ENCODE measurements at places on chromosomes 6 and 20. TPM values are rescaled to one million over a fixed set of nuclear protein-coding genes. Genes with fewer than 3 reads are reported as not detected.

Gene PRPF6
- total RNA-seq: 65.0 TPM

Gene PAQR8
- total RNA-seq: 9.3 TPM

- DNase-seq: no peak
These were observed 19.0 kb downstream of the RRBP1 start for GRCh38 chr20:17663040-17663399.

DNA sequence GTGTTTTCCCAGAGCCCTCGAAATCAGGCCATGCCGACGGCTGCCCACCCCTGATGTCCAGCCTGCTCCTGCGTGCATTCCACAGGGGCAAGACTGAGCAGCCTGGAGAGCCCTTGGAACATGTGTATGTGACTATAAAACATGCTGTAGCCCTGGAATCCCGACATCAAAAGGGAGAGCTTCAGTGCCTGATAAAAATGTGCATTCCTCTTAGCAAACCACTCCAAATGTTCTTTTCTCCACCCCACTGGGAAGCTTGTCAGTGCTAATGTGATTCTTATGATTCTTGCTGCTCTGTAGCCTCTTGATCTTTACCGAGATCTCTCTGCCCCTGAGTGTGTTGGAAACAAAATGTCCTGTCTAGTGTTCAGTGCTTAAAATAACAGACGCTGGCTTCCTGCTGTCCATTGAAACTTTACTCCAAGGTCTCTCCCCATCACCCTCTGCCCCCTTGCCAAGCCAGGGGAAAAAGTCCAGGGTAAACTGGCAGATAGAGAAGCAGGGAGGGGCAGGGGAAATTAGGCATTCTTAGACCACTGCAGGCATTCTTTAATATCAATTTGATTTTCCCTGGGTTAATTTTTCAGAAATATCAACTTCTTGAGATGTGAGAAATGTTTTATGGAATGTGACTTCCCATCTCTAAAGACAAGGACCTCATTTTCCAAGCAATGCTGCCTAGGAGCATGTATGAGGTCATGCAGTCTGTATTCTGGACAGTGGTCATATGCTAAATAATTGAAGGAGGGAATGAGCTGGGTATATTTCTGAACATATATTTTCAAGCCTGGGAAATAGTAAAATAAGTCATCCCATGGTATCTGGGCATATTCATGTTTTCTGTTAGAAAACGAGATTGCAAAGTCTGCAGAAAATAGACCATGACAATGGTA lies 73.8 kb upstream of the ISM1 start:
- DNase-seq: peak; percentile 15

DNA sequence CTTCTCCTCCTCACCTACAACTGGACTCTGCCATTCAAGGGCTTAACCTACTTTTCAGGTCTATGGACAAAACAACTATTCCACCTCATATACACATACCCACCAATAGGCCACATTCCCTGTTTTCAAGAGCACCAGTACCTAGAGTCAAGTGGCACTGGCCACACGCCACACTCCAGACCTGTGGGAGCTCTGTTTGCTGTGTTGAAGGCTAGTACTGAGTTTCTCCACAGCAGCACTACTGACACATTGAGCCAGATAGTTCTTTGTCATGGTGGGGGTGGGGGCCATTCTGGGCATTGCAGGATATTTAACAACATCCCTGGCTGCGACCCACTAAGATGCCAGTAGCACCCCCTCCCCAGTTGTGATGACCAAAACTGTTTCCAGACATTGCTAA lies 84.1 kb downstream of the RALGAPA2 start:
- DNase-seq: no peak

DNA sequence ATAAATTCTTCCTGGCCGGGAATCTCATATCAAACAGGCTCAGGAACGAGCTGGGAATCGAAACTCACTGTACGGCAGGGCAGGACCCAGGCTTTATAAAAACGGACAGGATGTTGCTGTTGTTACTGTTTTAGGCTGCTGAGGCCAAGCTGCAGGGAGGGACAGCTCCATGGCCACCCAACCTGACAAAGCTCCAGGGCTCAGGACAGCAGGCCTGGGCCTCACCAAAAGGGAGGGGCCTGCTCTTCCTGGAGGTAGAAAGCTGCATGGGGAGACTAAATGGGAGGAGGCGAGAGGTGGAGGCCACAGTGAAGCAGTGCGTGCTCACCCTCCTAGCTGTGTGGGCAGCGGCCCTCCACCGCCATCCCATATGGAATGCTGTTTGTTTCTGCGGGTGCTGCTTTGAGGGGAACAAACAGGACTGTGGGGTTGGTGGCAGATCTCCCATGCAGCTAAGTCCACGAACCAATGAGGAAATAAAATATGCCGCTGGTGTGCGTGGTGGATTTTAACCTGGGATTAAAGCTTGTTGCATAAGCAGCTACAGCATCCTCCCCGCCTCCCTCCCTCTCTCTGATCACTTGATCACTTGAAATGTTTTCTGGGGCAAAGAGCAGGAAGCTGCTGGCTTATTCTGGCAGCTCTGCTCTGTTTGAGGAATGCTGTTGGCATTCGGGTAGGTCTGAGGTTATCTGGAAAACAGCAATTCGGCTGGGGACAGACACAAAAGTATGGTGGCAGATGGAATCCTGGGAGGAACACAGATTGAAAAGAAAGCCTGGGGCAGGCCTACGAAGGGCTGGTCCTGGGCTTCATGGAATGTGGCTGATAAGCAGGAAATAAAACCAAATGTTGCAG lies 2.4 kb upstream of the ZMYND8 start:
- peak; percentile 91 for DNase-seq

DNA sequence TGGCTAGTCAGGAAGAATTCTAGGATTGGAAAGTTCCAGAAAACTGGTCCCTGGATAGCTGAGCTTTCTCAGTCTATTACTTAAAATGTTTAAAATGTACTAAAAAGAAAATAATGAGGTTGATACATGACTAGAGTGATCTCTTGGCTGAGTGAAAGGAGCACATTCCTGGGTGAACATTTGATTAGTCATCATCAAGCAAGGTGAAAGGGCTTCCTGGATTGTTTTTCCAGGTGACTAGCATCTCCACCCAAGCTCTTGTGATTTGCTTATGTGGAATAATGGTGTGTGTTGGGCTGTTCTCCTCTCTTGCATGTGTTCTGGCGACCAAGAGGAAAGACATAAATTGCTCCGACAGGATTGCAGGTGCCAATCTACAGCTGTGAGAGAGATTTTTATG lies 42.9 kb downstream of the PKIB start:
- DNase-seq: no peak

DNA sequence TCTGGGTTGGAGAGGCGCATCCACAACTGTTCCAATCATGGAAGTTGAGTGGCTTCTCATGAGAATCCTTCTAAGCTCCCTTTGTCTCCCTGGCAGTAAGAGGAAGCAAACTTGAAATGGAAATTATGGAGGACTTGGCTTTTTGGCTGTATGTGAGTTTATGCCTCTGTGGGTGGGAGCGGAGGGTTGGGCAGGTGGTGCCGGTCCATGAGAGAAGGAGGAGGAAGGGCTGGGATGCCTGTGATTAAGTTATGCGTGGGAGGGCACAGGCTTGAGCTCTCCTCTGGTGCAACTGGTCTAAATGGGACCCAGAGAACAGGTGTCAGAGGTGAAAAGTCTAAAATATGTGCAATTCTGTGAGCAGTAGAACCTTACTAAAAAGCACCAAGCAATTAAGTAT lies 2.2 kb downstream of the PHACTR3 start:
- no peak for DNase-seq

DNA sequence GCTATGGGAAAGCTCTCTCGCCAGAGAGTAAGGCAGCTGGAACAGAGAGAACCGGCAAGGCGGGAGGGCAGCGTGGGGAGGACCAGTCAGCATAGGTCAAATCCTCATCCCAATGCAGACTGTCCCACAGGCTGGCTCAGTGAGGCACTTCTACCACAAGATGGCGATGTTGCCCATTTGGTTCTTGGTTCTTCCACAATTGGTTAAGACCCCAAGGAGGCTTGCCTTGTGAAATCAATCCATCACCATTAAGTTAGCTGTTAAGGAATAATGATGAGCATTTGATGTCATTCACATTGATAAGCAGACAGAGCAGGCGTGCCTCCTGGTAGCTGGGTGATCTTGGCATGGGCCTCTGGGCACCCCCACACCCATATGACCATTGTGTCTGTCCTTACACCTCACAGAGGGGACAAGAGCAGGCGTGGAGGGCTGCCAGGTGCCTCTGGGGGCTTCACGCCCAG lies 2.4 kb downstream of the CSTL1 start:
- DNase-seq: peak; percentile 78

DNA sequence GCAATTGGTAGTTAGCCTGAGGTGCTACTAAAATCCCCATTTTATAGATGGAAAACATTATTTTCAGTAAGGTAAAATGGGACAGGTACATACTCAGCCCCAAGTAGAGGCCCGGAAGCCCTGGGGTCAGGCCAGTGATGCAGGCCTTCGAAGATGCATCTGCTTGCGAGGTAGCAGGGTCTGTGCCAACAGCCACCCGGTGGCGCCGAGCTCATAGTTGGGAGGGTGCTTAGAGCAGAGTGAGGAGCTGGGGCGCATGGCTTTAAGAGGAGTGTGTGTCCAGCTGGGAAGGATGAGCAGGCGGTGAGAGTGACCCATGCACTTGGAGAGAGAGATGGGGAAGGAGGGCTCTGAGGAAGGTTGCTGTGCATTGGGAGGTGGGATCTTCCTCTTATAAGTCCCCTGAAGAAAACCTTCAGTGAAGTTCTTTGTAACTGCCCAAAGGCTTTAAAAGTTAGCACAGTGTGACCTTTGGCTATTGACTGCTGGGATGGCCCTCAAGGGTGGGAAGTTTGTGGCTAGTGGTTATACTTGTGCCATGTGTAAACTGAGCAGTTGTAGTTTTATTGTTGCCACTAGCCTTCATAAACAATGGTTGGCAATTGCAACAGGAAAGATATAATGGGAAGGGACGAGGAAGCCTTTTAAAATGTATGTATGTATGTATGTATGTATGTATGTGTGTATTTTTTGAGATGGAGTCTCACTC lies 71.1 kb downstream of the TOX2 start:
- DNase-seq: no peak

DNA sequence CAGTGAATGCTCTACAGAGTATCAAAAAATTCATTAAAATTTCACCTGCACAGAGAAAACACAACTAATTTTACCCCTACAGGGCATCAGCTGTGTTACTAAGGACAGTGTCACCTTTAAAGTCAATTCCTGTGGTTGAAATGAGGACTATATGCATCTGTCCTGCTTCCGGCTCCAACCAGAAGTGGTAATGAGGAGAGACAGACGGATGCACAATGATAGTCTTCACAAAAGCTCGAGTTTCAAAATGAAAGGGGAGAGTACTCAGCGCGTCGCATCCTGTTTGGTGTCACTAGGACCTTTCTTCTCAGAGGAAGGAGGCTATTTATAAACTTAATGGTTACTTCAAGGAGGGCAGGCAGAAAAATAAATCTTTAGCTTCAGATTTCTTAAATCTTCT lies 86.5 kb downstream of the LYRM4 start:
- peak; percentile 41 for DNase-seq

DNA sequence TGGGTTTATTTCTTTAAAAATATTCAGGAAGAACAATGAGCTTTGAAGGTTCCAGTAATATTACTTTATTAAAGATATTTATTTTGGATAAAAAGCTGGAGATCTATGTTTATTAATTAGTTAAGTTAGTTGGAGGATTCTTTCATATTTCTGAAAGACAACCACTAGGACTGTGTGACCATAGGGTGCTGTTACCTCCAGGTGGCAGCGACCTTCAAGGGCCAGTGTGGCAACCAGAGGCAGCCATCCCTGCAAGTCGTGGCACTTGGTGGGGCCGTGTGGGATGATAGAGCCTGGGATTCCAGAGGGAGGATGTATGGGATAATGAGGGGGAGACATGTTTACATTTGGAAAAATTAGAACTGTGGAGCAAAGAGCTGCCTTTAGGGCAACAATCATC lies 95.5 kb upstream of the SCP2D1 start:
- DNase-seq: no peak

DNA sequence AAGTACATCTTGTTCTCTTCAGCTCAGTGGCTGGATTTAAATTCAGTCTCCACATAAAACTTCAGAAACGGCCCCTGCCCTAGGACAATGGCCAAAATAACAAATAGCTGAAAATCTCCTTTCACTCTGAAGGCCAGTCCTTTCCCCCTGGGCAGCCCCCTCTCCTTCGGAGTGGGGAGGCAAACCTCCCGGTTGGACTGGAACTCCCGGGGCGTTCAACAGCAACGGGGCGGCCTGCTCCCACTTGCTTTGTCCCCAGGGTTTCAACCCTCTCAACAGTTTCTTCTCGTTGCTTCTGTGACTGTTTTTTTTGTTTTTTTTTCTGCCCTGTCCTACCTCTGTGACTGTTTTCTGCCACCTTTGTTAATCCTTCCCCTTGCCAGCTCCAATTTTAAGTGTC lies 102.6 kb upstream of the DUSP22 start:
- DNase-seq: no peak

DNA sequence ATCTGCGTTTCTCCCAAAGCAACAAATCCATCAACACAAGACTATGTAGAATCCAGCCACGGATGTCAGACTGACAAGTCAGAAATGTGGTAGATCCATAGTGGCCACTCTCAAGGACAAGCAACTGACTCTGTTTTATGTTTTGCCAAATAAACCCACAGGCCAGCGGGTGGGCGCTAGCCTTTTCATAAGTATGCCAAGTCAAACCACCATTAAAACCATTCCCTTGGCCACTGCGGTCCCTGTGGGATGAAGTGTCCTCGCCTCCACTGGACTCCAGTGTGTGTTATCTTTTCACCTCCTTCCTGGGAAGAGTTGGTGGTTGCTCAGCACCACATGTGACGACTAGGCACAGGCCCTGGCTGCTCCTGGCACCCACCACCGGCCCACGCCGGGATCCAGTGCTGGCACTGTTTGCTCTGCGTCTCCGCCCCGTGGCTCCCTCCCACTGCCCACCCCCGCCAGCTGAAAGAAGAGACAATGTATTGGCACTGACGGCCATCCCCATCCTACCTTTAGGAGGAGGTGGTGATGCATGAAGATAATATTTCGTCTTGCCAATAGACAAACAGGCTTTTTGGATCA lies 103.4 kb downstream of the FOXC1 start:
- DNase-seq: no peak

- peak; percentile 15 for DNase-seq
These were observed 148.3 kb downstream of the HS3ST5 start for GRCh38 chr6:114194362-114195026.

DNA sequence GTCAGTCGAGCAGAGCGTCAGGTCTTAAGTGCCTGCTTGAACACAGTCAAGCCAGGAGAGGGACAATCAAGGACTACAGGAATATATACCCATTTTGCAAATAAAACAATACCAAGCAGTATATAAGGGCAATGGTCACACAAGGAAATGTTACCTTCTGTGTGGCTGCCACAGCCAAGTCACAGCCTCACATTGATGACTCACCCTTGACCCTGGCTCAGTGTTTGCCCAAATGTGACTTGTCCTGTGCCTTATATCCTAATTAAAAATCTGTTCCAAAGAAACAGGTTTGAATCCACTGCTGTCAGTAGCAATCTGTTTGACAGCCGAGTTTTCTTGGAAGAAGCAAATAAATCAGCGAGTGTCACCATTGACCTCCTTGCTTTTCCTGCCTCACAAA lies 34.3 kb downstream of the C6orf89 start:
- DNase-seq: no peak

All from lung (tissue), 17 donors.